ENCODE measurements at places on chromosomes 5 and 9.

- no peak for DNase-seq
Measured at GRCh38 chr9:78441396-78441795, 144.5 kb downstream of the PSAT1 start.

GRCh38 chr5:5342784-5343183 lies 79.7 kb upstream of the ICE1 start:
- DNase-seq: no peak

- DNase-seq: peak; percentile 46
Measured at GRCh38 chr5:172178301-172178987, 9.6 kb downstream of the STK10 start.

DNA sequence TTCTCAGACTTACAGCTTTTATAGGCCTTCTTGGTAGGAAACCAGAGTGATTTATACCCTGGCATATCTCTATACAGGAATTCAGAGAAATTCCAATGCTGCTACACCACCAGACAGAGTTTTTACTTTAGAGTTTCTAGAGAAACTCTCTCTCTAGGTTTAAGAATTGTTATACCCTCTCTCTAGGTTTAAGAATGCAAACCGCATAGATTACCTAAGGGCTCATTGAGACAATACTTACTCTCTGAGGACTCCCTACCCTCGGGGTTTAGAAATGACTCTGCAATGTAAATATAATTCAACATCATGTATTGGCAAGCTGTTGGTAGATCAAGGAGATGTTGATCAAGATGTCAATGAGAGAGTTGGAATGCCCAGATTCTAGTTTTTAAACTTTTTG lies 15.3 kb upstream of the ELAVL2 start:
- DNase-seq: no peak

GRCh38 chr5:178430186-178431062 lies 159.8 kb downstream of the COL23A1 start:
- no peak for DNase-seq

GRCh38 chr5:8997542-8998070 lies 548.3 kb downstream of the SEMA5A start:
- no peak for DNase-seq

Data from hematopoietic multipotent progenitor cell treated with erythropoietin and hydrocortisone succinate and interleukin-3 and kit ligand, for 4 days (in vitro differentiated cells).